Occipital lobe (tissue), 3 donors: ENCODE measurements at places on chromosomes 4 and X. TPM values are rescaled to one million over a fixed set of nuclear protein-coding genes. Genes with fewer than 3 reads are reported as not detected.
A peak's percentile ranks its signal among the peaks of the same experiment; 100 is the strongest.

NLRP2B gene
- total RNA-seq: 0.16 TPM

ITGB1BP2 gene
- total RNA-seq: 0.78 TPM

ODAPH gene
- total RNA-seq: not detected

MAMLD1 gene
- total RNA-seq: 0.94 TPM

ANTXR2 gene
- total RNA-seq: 20.1 TPM

DSPP gene
- 0.16 TPM for total RNA-seq

TCEAL6 gene
- total RNA-seq: 6.7 TPM

CTAG2 gene
- not detected for total RNA-seq

GSPT2 gene
- 15.8 TPM for total RNA-seq

MAGEC2 gene
- not detected for total RNA-seq

PPP4R3C gene
- not detected for total RNA-seq

GRCh38 chr4:180437601-180438000, 1805.6 kb upstream of the TENM3 start:
- DNase-seq: no peak

DNA sequence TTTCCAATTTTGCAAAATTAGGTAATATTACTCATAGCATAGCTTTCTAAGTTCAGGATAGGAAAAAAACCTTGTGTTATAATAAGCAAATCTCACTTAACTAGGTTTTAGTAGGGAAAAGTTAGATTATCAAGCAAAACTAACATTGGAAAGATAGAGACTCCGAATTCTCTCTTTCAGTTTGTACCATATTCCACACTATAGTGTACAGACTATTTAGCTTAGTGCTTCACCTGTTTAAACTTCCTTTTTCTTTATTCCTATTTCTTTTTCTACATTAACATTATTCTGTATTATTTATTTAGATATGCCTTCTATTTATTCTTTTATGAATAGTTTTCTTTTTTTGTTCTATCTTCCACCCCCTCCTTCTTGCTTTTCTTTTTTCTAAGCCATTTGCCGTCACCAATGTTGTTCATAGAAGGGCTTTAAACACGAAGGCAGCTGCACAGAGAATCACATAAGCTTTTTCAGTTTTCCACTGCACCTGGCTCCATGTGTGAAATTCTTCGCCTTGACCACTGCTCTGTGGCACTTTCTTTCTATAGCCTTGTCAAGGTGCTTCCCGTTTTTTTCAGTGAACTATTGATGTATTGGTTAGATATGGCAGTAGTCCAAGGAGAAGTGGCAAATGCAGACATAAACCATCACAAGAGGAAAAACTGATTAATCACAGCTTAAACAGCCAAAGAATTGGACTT, 8.5 kb downstream of the PCDH10 start:
- no peak for DNase-seq

- no peak for DNase-seq
Measured at GRCh38 chrX:99761731-99762130, 648.3 kb downstream of the PCDH19 start.

GRCh38 chr4:38320833-38321232, 343.2 kb upstream of the KLF3 start:
- no peak for DNase-seq

DNA sequence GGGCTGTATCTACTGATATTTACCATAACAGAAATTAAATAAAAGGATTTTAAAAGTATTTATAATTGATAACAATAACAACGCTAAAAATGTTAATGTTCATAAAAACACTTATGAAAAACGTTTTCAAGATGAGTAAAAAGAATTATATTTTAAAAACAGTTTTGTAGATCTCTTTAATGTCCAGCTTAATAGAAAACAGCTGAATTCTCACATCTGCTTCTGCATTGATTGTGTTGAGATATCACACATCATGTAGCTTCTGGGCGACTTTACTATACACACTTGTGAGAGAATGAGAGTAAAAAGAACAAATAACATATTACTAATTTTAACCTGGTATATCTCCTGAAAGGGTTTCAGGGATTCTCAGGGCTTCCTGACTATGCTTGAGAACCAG, 83.6 kb downstream of the NCAPG start:
- DNase-seq: no peak

- no peak for DNase-seq
Measured at GRCh38 chr4:76310683-76311082, 4.2 kb downstream of the STBD1 start.

- peak; percentile 2 for DNase-seq
Measured at GRCh38 chr4:88018466-88018865, 11.0 kb downstream of the PKD2 start.

GRCh38 chrX:113545040-113545439, 704.4 kb upstream of the AMOT start:
- DNase-seq: no peak

- DNase-seq: no peak
Measured at GRCh38 chr4:111635646-111636045, 509.6 kb upstream of the FAM241A start.

DNA sequence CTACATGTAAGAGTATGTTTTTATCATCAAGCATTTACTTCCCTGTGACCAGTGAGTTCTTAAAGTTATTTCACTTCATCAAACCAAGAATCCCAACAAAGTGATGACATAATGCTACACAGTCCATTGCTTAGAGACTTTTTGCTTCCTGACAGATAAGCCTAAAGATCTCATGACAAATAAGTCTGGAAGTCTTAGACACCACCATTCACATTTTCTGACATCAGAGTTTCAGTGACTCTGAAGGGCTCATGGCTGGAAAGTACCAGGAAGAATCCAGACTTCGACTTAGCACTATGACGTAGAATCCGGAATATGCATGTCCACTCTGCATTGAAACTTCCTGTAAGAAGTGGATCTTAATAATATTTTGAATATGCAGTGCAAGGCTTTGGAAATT, 53.7 kb downstream of the CLDN22 start:
- no peak for DNase-seq

GRCh38 chr4:22391551-22391950, 124.3 kb downstream of the ADGRA3 start:
- no peak for DNase-seq

GRCh38 chrX:150887906-150888465, 10.5 kb downstream of the CD99L2 start:
- DNase-seq: no peak

GRCh38 chr4:84309191-84309590, 189.9 kb downstream of the NKX6-1 start:
- no peak for DNase-seq

- DNase-seq: no peak
Measured at GRCh38 chr4:24793219-24794005, 2.0 kb upstream of the SOD3 start.

DNA sequence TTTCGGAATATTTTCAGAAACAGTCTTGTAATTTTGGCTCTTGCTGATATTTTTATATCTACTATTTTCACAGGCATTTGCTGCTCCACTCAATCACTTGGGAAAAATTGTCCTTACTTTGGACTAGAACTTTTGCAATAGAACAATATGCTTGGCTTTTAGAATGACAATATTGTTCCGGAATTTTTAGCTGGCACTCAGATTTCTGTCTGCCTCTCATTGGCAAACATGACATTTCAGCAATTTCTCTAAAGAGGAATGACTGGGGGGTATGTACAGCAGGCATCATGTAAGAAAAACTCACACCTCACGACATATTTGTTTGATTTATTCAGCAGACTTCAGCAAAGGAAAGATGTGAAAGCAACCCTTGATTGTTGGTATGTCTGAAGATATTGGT, 243.6 kb upstream of the GPRIN3 start:
- no peak for DNase-seq

DNA sequence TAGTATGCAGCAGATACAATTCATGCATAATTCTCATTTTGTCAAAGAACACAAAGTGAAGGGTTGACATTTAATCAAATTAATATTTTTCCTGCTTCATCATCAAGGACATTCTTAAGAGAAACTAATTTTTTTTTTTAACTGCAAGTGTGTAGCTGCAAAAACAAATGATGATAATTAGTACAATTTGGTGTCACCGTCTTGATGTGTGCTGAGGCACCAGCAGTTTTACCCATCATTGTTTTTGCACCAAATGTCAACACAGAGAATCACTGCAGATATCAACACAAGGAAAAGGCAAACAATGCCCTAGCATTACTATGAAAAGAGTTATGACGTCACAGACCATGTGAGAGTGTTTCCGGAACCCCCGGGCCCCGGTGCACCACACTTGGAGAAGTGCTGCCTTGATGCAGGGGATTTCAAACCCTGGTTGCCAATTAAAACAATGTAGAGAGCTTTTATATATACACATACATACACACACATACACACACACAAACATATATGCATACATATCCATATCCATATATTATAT, 55.9 kb downstream of the AGA start:
- no peak for DNase-seq

- DNase-seq: no peak
Measured at GRCh38 chrX:82711457-82711856, 796.6 kb upstream of the POU3F4 start.

DNA sequence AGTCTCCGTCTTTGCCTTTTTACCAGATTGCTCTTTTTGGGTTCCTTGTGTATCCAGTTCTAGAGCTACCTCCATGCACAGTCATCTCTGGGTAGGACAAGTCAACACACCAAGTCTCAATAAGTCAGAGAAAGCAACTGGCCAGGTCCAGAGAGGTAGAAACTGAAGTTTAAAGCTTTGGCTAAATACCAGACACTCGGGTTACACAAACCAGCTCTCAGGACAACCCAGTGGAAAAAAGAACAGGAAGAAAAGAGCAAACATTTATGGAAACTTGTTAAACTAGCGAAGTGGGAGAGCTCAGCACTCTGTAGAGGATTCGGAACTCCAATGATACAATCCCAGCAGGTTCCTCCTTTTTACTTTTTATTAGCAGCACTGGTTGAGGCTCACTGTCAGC, 291.0 kb upstream of the CPEB2 start:
- DNase-seq: no peak

DNA sequence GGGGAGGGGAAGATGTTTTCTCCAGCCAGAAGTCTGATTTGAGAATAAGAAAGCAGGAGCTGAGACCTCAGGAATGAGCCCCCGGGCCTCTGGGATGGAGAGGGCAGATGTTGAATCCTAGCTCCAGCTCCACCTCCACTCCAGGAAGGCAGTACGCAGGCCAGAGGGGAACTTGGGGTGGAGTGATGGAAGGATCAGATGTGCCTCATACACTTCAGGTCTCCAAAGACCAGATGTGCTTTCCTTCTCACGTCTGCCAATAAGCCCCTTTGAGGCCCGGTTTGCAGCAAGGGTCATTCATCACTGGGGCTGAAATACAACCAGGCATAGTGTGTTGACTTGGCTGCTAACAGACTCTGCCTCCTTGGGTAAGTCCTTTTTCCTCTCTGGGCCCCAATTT, 28.1 kb downstream of the STARD8 start:
- no peak for DNase-seq

GRCh38 chr4:165583341-165583740, 204.5 kb downstream of the CPE start:
- DNase-seq: no peak

- DNase-seq: no peak
Measured at GRCh38 chr4:187090401-187090800, 366.7 kb upstream of the FAT1 start.

- no peak for DNase-seq
Measured at GRCh38 chr4:91622925-91623602, 680.7 kb upstream of the GRID2 start.

DNA sequence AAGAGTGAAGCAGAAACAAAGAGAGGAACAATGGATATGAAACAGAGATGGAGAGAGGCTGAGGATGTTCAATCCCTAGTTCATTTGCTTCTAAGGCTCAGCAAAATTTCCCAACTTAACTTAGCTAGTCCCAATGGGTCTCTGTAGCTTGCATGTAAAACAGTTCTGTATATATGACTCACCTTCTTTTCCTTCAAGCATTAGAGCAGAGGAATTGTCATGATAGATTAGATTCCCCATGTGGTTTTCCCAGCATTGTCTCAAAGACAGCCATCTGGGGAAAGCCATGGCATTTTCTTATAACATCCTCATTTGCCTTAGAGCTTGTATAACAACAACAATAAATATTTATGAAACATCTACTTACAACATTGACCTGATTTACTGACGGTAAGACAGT, 93.9 kb upstream of the GATB start:
- DNase-seq: no peak

- no peak for DNase-seq
Measured at GRCh38 chrX:130543603-130544325, 142.0 kb downstream of the RBMX2 start.

DNA sequence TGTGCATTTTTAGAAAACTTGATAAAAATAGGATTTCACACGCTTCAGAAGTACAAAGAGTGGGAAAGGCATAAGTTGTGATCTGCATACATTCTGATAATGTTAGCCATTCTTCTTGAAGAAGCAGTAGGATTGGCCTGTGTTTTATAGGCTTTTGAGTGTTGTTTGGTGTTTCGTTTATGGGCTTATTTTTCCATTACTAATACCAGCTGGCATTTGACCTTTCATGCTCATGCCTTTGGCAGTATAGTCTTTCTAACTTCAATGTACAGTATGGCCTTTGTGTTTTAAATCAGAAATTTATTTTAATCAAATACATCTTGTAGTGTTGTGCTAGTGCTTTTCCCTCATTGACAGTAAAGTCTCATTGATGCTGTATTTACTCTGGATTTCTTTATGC, 51.5 kb upstream of the SLC4A4 start:
- no peak for DNase-seq

GRCh38 chrX:107290019-107290418, 83.6 kb downstream of the DNAAF6 start:
- no peak for DNase-seq

DNA sequence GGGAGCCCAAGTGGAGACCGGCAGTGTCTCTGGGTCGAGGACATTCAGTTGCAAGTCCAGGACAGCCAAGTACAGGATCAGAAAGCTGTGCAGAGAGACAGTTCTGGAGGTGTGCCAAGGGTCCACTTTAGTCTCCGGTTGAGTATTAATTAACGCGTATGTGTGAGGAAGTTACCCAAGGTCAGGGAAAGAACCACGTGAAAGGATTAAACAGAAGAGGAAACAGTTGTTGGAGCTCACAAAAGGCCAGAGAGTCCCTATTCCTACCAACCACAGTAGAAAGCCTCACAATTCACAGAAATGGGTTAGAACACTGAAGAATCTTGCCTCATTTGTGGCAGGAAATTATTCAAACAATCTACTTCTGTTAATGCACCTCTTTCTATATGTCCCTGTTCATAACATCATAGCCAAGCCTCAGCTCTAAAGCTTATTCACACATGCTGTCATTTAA, 17.9 kb upstream of the NSUN7 start:
- DNase-seq: no peak

- DNase-seq: no peak
Measured at GRCh38 chr4:69710580-69710979, 49.8 kb downstream of the SULT1B1 start.

- no peak for DNase-seq
Measured at GRCh38 chr4:73129319-73129718, 59.8 kb upstream of the COX18 start.

- DNase-seq: peak; percentile 4
Measured at GRCh38 chr4:152591396-152591795, 55.5 kb upstream of the FBXW7 start.

DNA sequence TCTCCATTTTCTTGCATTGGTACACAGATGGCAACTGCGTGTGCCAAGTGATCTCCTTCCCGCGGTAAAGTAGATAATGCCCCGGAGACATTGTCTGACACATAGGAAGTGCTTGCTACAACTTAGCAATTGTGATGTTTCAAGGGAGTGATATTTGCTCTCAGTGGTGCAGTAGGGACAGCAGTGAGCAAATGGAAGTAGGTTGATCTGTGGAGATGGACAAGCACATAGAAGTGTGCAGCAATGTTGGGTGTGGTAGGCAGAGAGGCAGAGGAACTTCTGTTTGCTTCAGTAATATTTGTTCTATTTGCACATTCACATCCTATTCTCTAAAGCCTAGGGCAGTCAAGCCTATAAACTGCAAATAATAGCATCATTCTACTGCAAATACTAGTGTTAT, 846.7 kb upstream of the PRKX start:
- no peak for DNase-seq

- no peak for DNase-seq
Measured at GRCh38 chrX:120840827-120841226, 34.8 kb downstream of the CT47B1 start.
